ENCODE measurements at places on chromosomes 4 and X. TPM values are rescaled to one million over a fixed set of nuclear protein-coding genes. Genes with fewer than 3 reads are reported as not detected.

The POF1B gene
- total RNA-seq = 18.7 TPM

DNA sequence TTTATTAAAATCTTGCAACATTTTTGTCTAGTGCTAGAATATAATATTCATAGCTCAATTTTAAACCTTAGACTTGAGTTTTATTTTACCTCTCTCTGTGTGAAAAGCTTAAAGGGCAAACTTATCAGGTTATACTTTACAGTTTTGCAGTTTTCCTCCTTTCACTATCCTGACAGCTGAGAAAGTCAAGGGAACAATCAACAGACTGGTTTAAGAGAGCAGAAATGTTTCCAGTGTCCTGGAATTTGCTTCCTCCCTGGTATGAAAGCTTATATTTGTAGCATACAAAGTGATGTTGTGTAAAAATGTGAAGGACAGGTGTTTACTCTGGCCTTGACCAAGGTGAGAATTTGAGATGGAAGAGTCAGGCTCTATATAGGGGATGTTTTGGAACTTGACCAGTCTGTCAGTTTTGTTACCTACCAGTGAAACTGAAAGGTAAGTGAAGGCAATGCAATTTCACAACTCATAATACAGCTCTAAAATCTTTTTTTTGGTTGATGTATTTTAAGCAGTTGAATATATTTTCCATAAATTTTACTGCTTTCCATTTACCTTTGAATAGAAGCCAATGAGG lies 64.6 kb downstream of the FHIP1A start:
- DNase-seq = no peak

DNA sequence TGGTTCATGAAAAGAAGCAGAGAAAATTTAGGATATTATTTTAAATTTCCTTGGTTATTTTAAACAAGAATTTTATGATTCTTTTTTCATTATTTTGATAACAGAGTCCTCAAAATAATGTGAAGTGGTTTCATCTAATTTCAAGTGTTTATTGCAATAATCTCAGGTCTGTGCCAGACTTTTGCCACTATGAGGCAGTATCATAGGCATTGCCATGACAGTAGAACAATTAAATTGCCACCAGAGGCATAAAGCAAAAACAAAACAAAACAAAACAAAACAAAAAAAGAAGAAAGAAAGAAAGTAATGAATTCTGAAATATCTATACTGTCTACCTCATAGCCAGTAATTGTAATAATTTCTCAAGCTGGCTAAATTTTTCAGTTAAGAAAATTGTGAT lies 739.2 kb downstream of the KCTD8 start:
- DNase-seq = no peak

The CFAP99 gene
- total RNA-seq = not detected

The GABRG1 gene
- total RNA-seq = not detected

- DNase-seq = no peak
Observed at GRCh38 chrX:76893930-76894329, 466.4 kb downstream of the MAGEE1 start.

- DNase-seq = no peak
Observed at GRCh38 chrX:11655282-11656015, 10.3 kb downstream of the ARHGAP6 start.
